ENCODE measurements at places on chromosomes 1 and 21. TPM values are rescaled to one million over a fixed set of nuclear protein-coding genes. Genes with fewer than 3 reads are reported as not detected.

PTP4A2 gene
- 237 TPM for total RNA-seq

- no peak for DNase-seq
These were observed 890.3 kb upstream of the ADGRL2 start for GRCh38 chr1:80910426-80910825.

IVL gene
- total RNA-seq = not detected

FCGR3A gene
- total RNA-seq = 41.2 TPM

DNA sequence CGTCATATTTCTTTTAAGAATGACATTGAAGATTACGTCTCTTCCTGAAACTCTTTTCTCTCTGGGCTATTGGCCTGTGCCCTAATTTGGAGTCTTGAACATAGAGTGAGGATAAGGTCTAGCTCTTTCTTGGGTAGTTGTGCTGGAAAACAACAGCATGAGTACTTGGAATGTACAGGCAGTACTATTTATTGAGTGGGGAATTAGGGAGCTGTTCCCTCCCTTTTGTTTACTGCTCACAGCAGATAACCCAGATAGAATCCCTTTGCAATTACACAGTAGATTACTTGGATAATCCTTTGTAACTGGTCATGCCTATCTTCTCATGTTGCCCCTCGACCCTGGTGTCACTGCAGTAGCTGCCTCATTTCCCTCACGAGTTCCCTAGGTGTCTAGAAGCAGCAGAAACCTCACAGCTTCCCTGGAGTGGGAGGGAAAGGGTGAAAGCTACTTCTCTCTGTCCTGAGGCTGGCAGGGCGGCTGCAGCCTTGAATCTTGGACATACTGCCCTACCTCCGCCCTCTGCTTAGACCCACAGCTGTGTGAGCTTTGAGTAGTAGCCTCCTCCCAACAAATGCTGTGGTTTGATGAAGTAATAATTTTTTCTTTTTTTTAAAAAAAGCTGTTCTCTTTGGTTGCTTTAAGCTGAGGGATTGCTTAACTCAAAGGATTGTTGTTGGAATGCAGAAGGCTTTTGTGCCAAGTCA is 70.6 kb downstream of the FGGY start:
- peak; percentile 8 for DNase-seq

SPRR2E gene
- total RNA-seq = not detected

BRDT gene
- total RNA-seq = not detected

GRCh38 chr1:91450260-91450659 is 45.6 kb upstream of the HFM1 start:
- DNase-seq = no peak

- DNase-seq = no peak
These were observed 1.7 kb upstream of the DUSP10 start for GRCh38 chr1:221743416-221744208.

ARMH1 gene
- total RNA-seq = 0.81 TPM

DNA sequence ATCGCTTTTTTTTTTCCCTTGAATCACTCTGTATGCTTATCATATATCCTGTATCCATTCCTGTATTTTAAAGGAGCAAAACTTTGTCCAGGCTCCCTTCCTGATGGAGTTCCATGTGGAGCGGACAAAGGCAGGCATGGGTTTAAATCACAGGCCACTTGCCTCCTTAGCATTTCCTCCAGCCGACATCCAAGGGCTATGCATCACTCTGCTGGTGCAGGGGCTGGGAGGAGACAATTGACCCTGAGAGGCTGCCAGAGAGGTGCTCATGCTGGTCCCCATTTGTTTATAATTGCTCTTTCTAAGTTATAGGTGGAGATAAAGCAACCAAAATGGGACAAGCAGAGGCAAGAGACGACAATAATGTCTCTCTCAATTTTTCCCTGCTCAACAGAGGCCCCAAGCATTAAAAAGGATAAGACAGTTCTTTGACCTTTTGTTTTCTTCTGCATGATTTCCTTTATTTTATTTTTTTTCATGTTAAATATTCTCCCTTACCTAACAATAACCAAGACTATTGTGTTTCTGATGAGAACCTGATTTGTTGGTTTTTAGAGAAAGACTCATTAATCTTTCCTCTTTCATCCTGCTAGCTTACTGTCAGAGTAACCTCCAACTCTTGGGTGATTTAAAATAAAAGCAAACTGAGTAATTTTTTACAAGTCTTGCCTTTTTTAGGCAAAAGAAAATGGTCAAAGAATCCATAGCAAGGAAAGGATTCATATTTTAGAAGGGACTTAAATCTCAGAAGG is 353.7 kb downstream of the ADGRL2 start:
- DNase-seq = no peak

GRCh38 chr1:84781946-84782771 is 91.9 kb upstream of the SSX2IP start:
- no peak for DNase-seq

NR5A2 gene
- 3.6 TPM for total RNA-seq

- DNase-seq = no peak
These were observed 26.7 kb downstream of the SNX7 start for GRCh38 chr1:98688110-98688739.

GRCh38 chr1:77940921-77941570 is 37.8 kb downstream of the FUBP1 start:
- DNase-seq = no peak

DNA sequence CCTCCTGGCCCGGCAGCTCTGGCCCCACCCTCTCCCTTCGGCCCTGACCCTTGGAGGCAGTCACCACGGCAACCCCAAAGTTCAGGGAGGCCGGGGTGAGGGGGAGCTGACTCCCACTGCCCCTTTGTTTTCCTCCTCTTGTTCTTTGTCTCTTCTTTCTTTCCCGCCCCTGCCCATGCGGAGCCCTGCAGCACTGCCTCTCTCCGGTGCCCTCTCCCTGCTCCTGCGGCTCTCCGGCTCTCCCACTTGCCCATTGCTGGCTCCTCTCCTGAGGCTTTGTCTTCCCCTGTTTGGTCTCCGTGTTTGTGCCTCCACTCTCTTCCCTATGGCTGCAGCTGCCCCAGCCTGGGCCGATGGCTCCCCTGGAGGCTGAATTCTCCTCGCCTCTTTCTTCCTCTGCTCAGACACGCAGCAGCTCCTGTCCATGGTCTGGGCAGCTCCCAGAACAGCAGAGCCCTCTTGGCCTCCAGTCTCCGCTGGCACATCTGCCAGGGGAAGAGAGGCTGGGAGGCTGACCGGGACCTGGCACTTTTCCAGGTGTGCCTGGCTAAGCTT is 5.8 kb downstream of the CELSR2 start:
- no peak for DNase-seq

DNA sequence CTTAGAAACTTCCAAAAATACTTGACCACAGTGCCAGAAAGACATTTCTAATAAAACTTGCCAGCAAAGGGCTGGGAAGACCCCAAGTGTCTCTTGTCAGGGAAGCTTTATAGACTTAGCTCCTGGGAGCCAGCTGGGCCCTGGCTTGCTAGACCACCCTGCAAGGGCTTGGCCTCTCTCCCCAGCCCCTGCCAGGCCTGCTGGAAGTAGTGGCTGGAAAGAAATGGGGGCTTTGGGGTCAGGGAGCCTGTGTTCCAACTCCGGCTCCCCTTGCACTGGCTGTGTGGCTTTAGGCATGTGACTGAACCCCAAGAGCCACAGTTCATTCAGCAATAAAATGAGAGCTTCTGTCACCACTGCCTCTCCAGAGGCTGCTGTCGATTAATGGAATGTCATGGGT is 31.1 kb downstream of the H3-3A start:
- no peak for DNase-seq

C1orf141 gene
- not detected for total RNA-seq

RBM34 gene
- total RNA-seq = 59.8 TPM

FNDC10 gene
- 0.54 TPM for total RNA-seq
